RCC 7860 (cell line): ENCODE measurements at places on chromosomes 11 and 22.

- DNase-seq, result no peak
These were observed 5.9 kb downstream of the CCDC90B start for GRCh38 chr11:83280256-83280655.

GRCh38 chr22:37053310-37054055, 1.9 kb downstream of the KCTD17 start:
- DNase-seq, result no peak

GRCh38 chr11:3056296-3057068, 741 bp downstream of the CARS1 start:
- no peak for DNase-seq

DNA sequence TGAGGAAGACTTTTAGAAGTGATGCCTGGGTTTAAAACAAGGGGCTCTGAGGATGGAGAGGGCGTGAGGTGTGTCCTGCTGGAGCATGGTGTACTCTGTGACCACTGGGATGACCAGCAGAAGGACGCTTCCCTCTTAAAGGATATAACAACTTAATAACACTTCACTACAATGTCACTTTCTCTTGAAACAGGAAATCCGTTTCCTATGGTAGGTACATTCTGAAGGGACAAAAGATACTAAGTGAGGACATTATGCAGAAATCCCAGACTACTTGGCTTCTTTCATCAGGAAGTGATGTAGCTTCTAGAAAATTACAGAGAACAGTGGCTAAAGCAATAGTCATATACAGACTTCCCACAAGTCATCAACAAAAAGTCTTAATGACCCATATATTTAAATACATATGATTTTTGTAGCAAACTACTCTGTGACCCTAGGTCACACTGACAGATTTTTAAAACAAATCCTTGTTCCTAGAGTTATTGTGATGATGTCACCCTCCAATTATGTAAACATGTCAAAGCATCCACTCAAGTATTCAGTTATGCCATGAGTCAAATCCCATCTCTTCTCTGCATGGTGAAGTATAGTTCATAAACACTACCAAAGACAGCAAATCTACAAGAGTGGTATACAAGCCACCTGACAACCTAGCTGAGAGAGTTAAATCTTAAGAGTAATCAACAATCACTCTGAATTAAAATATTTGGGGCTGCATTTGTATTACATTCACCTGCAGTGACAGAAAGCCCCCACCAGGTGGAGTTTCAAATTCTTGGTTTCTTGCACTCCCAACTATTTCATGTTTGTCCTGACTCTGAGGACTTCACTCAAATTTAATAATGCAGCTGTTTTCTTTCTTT, 32.8 kb downstream of the PITPNB start:
- peak; percentile 10 for DNase-seq

DNA sequence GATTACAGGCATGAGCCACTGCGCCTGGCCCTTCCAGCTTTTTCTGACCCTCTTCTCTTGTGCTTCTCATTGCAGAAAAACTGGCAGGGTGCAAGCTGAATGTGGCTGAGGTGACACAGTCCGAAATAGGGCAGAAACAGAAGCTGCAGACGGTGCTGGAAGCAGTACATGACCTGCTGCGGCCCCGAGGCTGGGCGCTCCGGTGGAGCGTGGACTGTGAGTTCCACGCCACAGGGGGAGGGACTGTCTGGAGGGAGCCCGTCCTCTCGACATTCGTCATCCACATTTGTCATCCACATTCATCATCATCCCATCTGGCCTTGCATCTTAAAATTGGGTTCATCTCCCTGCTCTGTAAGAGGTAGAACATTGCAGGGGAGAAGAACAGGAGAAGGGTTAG, 49.3 kb upstream of the PARVG start:
- DNase-seq, result no peak

DNA sequence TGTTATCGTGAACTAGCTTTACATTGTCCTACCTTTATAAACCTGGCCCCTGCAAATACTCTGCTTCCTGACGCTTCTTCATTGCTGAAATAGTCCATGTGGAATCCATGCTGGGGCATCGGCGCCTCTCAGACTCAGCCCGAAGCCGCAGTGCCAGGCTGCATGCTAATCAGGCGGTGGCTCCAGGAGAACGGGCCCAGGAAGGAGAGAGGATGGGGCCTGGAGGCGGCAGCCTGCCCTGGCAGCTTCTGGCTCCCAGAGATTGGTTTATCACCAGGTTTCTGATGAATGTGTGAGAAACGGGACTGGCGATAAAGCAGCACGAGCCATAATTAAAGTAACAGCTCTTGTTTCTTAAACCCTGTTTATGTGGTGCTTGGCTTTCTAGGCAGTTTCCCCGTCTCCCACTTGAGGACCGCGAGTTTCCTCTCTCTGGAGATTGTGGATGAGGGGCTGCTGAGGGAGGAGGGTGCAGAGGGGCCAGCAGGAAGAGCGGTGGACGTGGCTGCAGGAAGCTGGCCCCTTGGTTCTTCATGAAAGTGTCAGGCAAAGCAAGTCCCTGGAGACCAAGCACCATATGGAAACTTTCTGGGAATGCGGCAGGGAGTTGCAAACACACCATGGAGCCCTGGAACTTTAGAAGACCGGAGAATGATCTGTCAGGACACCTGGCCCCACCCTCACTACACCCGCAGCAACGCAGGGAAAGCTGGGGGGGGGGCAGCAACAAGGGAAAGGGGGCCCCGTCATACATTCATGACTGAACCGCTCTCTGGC, 93.4 kb downstream of the NTM start:
- DNase-seq, result no peak

DNA sequence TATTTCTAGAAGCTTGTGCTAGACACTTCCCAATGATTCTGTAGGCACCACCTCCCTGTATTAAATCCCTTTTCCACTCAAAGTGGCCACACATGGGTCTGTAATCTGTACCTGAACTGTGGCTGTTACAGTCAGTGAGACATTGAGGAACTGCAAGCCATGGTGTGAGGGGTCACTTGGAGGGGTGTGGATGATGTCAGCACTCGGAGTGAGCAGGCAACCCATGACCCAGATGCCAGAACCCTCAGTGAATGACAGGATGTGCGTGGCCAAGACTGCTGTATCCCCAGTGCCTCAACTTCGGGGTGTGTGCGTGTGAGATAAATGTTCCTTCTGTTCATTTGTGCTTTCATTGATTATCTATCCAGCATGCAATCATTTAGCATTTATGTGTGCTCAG, 14.7 kb upstream of the SHANK3 start:
- no peak for DNase-seq

GRCh38 chr22:39746600-39747262, 146.8 kb downstream of the ENTHD1 start:
- no peak for DNase-seq

- DNase-seq, result no peak
These were observed 59.0 kb downstream of the SYN3 start for GRCh38 chr22:32999039-32999815.

GRCh38 chr22:47148956-47149728, 386.7 kb downstream of the TBC1D22A start:
- no peak for DNase-seq

- DNase-seq, result no peak
These were observed at the start of gene MRGPRX3 for GRCh38 chr11:18132341-18132740. Gene MRGPRX3, plus strand, starts transcription at chr11:18132571. Its CDS starts 4,632 bp downstream, at chr11:18137203.
